ENCODE measurements at places on chromosomes 16 and 17.

- DNase-seq: no peak
Observed at GRCh38 chr16:593406-593805, 3.5 kb downstream of the RAB40C start.

DNA sequence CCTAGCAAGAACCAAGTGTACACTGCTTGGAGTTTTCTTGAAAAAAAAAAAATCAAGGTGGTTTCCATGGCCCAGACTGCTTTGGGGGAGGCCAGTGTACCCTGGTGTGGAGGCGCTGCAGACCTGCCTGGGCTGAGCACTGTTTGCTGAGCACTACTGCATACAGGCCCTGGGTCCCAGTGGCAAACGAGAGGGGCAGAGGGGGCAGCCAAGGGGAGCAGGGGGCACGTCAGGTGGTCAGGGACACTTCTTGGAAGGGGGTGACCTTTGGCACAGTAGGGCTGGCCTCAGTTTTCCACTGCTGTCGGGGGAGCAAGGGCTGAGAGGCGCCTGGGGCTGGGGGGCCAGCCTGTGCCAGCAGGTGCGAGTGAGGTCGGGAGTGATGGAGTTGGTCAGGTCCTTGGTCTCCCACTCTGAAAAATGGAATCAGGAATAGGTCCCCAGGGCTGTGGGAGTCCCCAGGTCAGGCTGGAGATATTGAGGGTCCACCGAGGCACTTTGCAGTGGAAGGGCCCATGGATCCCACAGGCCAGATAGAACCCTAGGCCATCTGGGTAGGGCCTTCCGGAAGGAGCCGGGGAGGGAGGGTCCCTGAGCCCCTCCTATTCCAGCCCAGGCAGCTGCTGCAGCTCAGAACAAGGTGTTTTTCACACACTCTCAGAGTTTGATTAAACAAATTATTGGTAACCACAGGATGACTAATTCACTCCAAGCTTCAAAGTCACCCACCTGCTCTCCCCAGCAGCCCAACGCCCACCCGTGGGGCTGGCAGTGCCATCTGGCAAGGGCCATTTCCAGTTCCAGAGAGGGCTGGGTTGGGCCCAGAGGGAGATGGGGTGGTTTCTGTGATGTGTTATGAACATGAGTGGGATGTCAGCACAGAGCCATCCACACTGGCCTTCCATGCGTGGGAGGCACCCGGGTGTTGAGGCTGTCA is 3.5 kb downstream of the ZFPM1 start:
- DNase-seq: no peak

GRCh38 chr16:57590654-57591085 is 37.8 kb upstream of the ADGRG1 start:
- no peak for DNase-seq

DNA sequence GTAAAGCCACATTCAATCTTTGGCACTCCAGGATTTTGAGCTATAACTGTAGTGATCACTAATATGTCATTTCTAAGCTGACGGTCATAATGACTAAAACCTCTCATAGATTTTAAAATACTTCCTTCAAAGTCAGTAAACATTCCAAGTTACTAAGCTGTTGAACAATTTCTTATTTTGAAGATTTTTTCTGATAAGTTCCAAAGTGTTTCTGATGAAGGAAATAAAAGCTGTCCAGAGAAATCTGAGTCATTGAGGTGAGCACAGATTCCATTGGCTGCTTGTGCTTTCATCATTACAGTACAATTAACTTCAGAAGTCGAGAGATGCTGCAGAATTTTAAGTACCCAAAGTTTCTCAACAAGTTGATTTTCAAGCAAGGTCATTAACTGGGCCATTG is 23.9 kb downstream of the NLRC5 start:
- no peak for DNase-seq

DNA sequence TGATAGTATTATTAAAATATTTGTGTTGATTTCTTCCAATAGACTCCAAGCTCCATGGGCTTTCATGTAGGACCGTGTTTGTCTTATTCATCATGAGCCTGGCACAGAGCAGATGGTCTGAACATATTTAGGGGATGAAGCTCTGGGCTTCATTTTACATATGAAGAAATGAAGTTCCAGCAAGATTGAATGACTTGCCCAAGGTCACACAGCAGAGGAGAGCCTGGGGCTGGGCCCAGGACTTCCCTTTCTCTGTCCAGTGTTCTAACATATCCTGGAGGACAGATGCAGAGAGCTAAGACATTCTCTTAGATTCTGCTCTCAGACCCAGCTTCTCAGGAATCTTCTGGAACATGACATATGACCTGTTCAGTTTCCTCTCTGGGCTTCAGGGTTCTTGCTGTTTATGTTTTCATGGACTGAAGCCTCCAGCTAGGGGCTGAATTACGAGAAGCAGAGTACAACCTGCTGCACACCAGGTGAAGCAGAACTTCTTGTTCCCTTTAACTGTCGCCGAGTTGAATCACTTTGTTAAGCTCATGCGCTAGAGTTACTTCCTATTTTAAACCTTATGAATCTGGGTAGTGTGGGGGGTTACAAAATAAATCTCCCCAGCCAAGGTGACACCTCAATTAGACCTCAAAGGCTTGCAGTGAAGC is 53.6 kb downstream of the GPRC5B start:
- DNase-seq: no peak

DNA sequence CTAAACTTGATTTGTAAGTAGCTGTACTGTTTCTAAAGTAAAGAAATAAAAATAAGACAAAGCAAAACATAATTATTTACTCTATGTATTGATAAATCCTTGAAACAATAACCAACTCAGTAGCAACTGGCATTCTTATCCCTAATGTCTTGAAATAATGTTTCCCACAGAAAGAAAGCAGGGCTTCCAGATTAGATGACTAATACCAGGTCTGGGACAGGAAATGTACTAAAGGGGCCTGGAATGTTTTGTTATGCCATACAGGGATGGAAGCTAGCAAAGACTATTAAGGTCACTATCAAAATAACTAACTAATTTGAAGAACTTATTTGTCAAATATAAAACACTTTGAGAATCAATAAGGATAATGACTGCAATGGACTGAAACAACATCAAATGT is 82.1 kb downstream of the CFDP1 start:
- DNase-seq: no peak

- no peak for DNase-seq
Observed at GRCh38 chr17:73592501-73592961, 51.7 kb downstream of the SDK2 start.

- no peak for DNase-seq
Observed at GRCh38 chr16:14399378-14400284, 230.4 kb downstream of the PARN start.

DNA sequence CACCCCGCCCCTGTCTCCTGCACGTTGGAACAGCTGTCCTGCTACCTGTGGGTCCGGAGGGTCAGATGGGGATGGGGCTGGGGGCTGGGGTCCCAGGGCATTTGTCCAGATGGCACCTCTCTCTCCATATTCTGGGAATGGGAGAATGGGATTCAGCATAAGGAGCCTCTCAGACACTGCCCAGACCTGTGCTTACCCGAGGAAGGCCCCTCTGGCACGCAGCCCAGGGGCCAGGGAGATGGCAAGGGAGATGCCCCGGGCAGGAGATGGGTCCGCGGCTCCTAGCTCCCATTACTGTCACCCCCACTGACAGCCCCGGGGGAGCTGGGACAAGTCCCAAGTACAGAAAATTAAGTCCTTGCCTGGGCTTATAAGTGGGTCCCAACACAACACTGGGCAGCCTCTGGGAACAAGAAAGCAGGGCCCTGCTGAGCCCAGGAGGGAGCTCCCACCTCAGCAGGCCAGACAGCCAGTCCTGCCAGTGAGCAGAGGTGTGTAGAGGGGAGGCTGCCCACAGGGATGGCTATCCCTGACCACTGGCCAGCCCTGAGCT is 1.8 kb downstream of the VASN start:
- DNase-seq: no peak

GRCh38 chr17:58304750-58305486 is 23.7 kb downstream of the TSPOAP1 start:
- no peak for DNase-seq

DNA sequence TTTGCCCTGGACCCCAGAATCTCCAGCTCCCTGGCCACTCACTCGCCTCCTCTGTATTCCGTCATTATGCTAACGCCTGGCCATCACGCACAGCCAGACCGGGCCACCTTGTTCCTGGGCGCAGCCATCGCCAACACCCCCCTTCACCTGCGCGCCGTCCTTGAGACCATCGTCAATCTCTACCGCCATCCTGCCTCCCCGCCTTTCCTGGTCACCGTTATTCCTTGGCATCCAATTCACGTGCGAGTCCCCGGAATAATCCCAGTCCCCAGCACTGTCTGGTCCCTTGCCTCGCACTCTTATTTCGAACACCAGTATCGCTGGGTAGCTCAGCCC is 541 bp downstream of the VKORC1 start:
- DNase-seq: no peak

DNA sequence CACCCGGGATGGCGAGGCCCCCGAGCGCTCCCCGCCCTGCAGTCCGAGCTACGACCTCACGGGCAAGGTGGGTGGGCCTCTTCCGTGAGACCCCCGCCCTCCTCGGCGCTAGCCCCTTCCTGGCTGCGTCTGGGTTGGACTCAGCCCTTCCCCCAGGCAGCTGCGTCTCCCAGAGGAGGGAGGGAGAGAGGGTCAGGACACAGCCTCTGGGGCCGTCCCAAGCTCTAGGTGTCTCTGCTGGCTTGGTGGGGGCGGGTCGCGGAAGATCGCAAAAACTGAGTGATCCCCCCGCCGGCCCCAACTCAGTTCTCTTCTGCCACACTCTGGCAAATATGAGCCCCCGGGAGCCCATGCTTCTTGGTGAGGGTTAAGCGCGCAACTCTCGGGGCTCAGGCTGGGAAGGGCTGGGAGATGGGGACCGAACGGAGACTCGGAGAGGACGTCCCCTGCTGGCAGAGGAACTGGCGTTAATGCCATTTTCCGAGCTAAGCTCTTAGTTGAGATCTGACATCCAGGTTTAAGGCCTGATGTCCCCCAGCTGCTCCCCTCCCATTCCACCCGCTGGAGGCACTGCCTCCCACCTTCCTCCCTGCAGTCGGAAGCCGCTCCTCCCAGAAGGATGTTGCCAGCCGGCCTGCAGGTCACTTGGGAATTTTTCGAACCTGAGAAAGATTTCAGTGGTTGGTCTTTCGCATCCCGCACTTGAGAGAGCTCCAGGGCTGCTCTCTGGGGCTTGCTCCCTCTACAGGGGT is 419 bp downstream of the RAB37 start:
- DNase-seq: no peak

DNA sequence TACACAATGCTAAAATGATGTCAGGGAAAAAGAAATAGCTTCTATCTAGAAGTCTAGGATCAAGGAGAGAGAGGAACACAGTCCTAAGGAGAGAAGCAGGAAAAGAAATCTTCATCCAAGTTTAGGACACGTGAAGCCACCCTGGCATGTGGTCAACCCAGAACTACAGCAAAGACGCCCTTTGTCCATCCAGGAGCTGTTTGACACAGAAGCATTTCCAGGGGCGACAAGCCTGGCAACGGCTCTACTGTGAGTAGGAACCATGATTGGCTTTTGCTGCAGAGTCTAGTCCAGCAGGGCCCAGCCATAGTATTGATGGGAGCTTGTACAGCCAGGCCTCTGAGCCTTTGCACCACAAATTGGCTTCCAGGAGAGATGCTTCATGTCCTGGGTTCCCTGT is 185.4 kb upstream of the RPL38 start:
- no peak for DNase-seq

- DNase-seq: no peak
Observed at GRCh38 chr17:22158364-22158763, 466.0 kb downstream of the KCNJ18 start.

DNA sequence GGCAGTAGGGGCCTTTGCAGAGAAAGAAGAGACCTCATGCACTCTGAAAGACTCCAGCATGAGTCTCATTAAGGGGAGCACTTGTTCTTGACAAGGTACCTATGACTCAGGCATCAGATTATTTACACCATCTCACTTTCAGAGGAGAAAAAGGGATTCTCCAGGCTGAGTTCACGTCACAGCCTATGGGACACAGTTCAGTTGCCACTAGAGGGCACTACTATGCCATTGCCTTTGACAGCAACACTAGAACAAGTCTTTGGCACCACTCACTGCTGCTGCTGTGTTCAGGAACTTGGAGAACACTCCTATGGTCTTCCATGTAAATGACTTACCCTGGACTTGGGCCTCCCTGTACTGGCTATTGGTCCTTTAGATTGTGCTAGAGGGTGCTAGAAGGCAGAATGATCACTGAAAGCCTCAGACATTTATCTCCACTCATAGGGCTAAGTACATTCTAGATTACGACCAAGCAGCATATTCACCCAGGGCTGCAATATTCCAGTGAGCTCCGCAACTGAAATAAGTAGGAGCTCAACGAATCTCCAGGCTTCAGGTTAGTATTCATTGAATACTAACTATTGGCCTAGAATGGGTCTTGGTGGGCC is 225.1 kb upstream of the CA10 start:
- no peak for DNase-seq

- no peak for DNase-seq
Observed at GRCh38 chr17:60391471-60392041, 377 bp downstream of the USP32 start.

DNA sequence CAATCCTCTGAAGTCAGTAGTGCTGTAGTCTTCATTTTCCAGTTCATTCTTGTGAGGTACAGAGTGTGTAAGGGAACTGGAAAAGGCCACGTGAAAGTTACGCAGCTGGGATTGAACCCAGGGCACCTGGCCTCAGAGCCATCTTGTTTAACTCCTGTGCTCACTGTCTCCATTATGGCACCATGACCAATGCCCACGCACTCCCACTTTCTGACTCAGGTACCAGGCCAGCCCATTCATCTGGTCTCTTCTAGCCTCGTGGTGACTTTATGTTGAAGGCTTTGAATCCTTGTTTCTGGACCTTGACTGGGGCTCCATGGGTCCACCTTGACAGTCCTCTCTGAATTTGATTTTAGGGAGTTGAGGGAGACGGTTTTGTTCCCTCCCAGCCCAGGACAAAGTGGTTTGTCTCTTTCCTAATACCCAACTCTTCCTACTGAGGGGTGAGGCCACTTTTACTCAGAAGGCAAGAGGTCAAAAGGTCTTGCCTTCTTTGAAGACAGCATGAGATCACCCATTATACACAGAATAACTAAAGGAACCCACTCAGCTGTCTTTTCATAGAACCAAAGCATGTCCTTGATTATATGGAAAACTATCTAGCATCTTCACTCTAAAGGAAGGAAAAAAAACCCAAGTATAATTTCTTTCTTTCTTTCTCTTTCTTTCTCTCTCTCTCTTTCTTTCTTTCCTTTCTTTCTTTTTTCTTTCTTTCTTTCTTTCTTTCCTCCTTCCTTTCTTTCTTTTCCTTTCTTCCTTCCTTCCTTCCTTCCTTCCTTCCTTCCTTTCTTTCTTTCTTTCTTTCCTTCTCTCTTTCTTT is 50.0 kb downstream of the OTOA start:
- no peak for DNase-seq

- DNase-seq: no peak
Observed at GRCh38 chr16:57143149-57143921, 42.5 kb downstream of the PSME3IP1 start.

GRCh38 chr17:77208217-77208808 is 67.5 kb downstream of the SEC14L1 start:
- DNase-seq: no peak

DNA sequence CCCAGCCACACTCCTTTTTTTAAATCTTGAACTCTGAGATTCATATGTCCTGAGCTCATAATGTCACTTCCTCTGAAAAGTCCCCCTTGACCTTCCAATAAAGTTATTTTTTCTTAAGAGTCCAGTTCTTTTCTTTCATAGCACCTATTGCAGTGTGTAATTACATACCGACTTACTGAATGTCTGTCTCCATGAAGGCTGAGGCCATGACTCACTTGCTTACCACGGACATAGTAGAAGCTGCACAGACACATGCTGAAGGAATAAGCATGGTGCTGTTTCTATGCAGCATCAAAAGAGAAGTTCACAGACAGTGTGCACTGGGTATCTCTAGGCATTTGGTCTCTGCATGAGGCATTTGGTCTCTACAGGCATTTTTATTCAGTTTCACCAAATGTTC is 77.2 kb downstream of the C17orf67 start:
- DNase-seq: no peak

Measured in stimulated activated CD8-positive, alpha-beta memory T cell treated with anti-CD3 and anti-CD28 coated beads, Interleukin-4, amount 100 ng/mL, for 1 hour (primary cell).